NCI-H187 treated with DMSO at 0.1 percent for 48 hours (cell line): ENCODE measurements at places on chromosomes 5 and 9.

DNA sequence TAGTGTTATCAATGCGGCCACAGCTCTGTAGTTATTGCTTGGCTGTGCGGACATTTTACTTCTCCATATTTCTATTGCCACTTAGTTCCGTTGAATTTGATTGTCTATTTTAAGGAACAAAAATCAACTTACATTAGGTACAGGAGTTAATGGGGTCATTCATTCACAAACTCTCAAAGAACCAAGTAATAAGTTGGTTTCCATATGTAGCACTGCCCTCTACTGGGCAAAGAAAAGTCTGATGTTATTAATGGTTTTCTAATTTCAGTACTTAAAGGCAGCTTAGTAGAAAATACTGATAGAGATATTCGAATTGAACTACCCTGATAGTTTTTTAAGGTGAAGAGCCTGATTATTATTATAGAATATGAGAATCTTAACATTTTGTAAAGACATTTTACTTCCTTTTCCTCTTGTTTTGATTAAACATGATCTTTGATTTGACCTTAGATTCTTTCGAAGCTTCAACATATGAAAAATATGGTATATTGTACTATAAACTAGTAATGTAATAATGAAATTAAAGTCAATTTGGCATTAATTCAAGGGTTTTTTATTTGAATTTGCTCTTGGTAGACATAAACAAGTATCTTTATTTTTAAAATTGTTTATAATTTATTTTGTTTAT, 119.5 kb upstream of the CTNND2 start:
- DNase-seq = no peak

DNA sequence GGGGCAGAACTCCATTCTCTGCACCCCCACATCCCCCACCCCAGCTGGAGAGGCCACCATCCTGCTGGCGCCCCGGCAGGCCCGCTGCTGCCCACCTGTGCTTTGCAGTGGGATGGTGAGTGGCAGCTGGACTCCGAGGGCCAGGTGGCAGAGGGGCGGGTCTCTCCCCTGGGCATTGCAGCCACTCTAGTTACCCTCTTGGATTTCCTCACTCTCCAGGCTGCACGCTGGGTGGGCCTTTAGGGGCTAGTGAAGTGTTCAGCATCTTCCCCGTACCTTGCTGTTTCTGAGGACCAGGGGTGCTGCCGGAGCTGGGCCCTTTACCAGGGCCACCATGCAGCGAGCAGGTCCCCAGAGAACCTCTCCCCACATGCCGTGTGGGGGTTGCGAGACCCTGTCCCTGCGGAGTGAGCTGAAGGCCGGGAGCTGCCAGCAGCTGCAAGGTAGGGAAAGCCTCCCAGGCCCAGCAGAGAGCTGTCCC, 88.4 kb upstream of the SH3PXD2B start:
- DNase-seq = no peak

DNA sequence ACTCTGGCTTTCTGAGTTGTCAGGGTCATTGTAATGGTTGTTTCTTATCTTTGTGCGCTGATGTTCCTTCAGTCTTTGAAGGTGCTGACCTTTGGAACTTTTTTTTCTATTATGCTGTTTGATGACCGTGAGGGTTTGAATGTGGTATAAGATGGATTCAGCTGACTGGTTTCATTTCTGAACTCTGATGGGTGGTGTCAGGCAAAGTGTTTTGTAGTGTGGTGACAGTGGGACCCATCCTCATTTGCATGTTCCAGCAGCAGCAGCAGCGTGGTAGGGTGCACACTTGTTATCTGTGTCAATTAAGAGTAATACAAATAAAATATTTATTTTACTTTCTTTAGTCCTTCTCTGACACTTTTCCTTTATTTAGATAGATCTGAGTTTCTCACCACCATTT, 227.7 kb upstream of the PRR16 start:
- DNase-seq = no peak

- no peak for DNase-seq
Measured at GRCh38 chr9:107323836-107324585, 40.9 kb downstream of the RAD23B start.

DNA sequence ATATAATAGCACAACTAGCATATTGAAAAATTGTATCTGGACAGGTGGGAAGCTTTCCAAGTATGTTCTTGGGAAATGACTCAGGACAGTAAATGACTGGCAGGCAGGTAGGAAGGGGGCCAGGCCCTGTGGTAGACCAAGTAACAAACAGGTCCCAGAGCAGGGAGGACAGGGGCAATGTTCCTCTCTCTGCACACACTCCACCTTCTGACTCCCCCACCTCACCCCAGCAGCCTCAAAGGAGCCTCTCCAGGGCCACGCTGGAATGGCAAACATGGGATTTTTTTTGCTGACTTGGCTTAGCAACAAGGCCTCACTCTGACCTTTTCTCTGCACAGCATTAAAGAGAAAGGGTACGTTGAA, 31.1 kb upstream of the IQGAP2 start:
- DNase-seq = no peak

DNA sequence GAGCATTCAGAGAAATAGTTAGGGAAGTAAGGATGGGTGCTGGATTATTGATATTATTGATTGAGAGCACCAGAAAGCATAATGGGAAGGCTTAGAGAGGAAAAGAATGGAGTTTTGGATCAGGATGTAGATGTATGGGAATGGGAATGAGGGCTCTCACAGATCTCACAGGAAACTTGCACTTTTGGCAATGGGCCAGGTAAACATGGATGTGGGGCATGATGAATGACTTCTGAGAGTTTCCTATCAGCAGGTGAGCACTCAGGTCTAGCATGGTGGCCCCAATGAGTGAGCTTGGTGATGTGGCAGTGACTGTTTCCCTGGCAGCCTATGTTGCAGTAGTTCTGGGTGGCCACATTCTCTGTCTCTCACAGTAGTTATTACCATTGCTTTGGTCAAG, 283.8 kb downstream of the FBXL7 start:
- no peak for DNase-seq

GRCh38 chr9:119955276-119955675, 586.0 kb upstream of the BRINP1 start:
- no peak for DNase-seq

GRCh38 chr9:89637787-89638186, 33.0 kb downstream of the GADD45G start:
- no peak for DNase-seq
